NCI-H748 treated with DMSO at 0.1 percent for 48 hours (cell line): ENCODE measurements at places on chromosomes 5 and 9.
A peak's percentile ranks its signal among the peaks of the same experiment; 100 is the strongest.

GRCh38 chr5:148884339-148885020 lies 58.1 kb downstream of the ADRB2 start:
- no peak for DNase-seq

DNA sequence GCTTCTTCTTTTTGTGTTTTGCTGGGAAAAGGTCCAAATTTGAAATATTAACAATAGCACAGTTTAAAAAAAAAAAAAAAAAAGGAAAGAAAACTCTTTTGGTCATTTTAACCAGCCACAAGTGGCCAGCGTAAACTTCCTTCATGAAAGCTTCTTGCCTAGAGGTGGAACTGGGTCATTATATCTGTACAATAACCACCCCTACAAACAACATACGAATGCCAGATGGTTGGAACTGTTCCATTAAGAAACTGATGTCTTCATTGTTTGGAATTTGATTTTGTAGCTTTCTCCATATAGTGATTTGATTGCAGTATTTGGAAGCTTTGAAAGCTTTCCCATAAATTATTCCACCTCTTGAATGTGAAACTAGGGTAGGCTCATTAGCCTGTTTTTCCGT lies 18.3 kb upstream of the LPAR1 start:
- DNase-seq, result no peak

- DNase-seq, result peak; percentile 64
Measured at GRCh38 chr5:58156973-58157701, 302.7 kb downstream of the PLK2 start.

- DNase-seq, result peak; percentile 93
Measured at GRCh38 chr5:94111209-94112004, 370.0 kb upstream of the POU5F2 start.
